ENCODE measurements at places on chromosomes 3 and 15. TPM values are rescaled to one million over a fixed set of nuclear protein-coding genes. Genes with fewer than 3 reads are reported as not detected.

The HYAL1 gene
- not detected for polyA plus RNA-seq

The SLC2A2 gene
- 0.09 TPM for polyA plus RNA-seq

The CTDSPL gene
- polyA plus RNA-seq = 5.1 TPM

The GOLGA8S gene
- polyA plus RNA-seq = 0.19 TPM

The OXNAD1 gene
- polyA plus RNA-seq = 9.6 TPM

The SLC28A1 gene
- not detected for polyA plus RNA-seq

The RTP1 gene
- polyA plus RNA-seq = not detected

The SKOR1 gene
- 26.2 TPM for polyA plus RNA-seq

The GABRB3 gene
- 69.0 TPM for polyA plus RNA-seq

The NDUFB5 gene
- 473 TPM for polyA plus RNA-seq

The NTRK3 gene
- polyA plus RNA-seq = 20.6 TPM

The PRTG gene
- 1.7 TPM for polyA plus RNA-seq

The GOLGA8H gene
- polyA plus RNA-seq = not detected

The FRMD4B gene
- 0.51 TPM for polyA plus RNA-seq
